Karpas-422 (cell line): ENCODE measurements at places on chromosomes 16 and 17. TPM values are rescaled to one million over a fixed set of nuclear protein-coding genes. Genes with fewer than 3 reads are reported as not detected.

DNA sequence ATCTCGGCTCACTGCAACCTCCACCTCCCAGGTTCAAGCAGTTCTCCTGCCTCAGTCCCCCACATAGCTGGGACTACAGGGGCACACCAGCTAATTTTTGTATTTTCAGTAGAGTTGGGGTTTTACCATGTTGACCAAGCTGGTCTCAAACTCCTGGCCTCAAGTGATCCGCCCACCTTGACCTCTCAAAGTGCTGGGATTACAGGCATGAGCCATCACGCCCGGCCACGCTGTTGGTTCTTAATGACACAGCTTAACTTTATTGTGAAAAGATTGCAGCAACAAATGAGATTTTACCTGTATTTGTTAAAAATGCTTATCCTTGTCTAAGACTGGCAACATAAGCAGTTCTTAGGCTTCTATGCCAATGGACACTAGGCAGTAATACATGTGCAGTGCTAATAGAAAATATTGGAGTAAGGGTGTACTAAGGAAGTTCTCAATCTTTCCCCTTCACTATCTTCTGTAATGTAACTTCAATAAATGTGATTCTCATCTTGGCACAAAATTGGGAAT is 2.9 kb downstream of the UBB start:
- no peak for DNase-seq

SPN gene
- 0.63 and 1.0 TPM in 2 replicates for total RNA-seq

DNA sequence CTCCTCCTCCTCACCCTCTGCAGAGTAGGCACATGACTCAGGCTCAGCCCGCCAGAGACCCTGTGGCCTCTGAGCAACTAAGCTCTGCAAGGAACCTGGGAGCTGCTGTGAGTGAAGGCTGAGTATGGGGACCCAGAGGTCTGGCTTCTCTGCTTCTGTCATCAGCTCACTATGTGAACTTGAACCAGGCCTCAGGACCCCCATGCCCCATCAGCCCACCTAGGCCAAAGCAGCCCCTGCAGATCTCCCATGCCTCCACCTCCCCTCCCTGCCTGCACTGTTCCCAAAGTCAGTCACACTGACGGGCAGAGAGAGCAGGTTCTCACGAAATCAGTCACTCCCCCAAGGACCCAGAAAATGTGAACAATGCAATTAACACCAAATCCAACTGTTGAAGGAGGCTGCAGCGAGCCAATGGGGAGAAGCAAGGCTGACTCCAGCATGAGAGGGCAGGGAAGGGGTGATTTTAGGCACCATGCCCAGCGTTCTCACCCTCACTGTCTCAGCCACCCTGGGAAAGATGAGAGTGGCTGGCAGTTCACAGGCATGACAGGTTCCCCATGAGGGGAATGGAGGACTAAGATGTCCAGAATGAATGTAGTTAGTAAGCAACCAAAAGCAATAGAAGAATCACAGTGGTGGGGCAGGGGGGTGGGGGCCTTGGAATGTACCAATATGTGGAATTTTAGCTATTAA is 60.6 kb downstream of the BEAN1 start:
- DNase-seq: no peak

PLA2G10 gene
- total RNA-seq: not detected in 2 replicates

DNA sequence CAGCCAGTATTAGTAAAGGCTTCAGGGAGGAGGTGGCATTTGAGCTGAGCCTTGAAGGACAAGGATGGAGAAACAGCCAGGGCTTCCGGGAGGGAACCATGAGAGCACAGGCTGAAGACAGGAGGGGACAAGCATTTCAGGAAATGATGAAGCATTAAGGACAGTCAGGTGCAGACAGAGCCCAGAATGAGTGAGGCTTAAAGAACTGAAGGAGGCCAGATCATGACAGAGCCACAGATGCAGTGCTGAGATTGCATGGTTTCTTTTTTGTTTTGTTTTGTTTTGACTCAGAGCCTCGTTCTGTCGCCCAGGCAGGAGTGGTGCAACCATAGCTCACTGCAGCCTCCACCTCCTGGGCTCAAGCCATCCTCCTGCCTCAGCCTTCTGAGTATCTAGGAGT is 211.5 kb downstream of the SOX9 start:
- no peak for DNase-seq

DNA sequence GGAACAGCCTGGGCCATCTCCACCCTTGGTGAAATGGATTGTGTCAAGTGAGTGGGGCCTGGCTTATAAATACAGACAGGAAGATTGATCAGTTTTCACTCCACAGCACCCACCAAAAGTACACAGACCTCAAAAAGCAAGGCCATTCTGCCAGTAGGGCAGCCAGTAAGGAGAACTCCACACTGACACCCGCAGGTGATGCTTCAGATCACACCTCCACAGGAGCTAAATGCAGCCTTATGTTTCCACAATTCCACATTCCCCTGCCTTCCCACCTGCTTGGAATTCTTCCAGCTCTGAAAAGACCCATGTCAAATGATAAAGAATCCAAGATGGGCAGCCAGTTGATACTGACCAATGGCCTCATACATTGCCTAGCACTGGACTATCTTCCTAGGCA is 191.1 kb downstream of the ZFHX3 start:
- DNase-seq: peak; percentile 51

APOBR gene
- 0.18 and 0.41 TPM in 2 replicates for total RNA-seq

DNA sequence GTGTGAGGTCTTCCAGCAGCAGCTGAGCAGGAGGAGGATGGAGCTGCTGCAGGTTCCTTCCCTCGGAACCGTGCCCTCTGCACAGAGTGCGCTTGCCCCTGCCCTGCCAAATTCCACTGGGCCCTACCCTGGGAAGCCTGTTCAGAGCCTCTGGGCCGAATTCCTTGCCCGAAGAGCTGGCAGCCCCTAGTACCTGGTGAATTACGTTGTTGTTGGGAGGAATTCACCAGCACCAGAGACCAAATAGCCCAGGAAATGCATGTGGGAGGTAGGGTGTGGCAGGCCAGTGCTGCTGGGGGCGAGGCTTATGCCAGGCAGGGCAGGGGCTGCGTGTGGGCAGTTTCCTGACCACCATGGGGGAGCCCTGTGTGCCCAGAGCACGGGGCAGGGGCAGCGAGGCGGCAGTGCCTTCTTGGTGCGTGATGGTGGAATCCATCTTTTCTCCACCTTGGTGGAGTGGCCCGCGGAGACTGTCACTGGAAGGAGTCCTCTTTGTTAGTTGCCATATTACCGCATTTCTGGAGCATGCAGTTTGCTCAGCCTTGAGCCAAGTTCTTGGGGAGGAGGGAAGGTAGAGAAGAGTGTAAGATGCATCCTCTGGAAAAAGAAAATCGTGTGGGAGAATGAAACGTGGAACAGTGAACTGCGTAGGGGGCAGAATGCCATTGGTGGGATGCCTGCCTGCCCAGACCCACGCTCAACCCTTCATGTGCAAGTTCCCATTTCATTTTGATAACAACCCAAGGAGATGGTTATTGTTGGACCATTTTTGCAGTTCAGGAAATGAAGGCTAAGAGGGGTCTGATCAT is 2.3 kb downstream of the MRC2 start:
- DNase-seq: no peak
